Stimulated activated CD4-positive, alpha-beta T cell treated with anti-CD3 and anti-CD28 coated beads, Interleukin-2, amount 100 ng/mL, for 48 hours (primary cell): ENCODE measurements at places on chromosomes 5 and 9.

- DNase-seq, result no peak
Observed at GRCh38 chr9:123083680-123084079, 50.2 kb downstream of the GPR21 start.

- no peak for DNase-seq
Observed at GRCh38 chr5:94667937-94668336, 49.5 kb downstream of the SLF1 start.

GRCh38 chr9:27977931-27978330 lies 404.6 kb upstream of the C9orf72 start:
- no peak for DNase-seq

- no peak for DNase-seq
Observed at GRCh38 chr9:3992924-3993323, 306.9 kb downstream of the GLIS3 start.

- no peak for DNase-seq
Observed at GRCh38 chr9:115999498-115999897, 154.1 kb upstream of the PAPPA start.
